Activated T-helper 1 cell treated with anti-CD3 and anti-CD28 coated beads, Interleukin-2, amount 50 U/mL, for 16 hours (primary cell): ENCODE measurements at places on chromosomes 6 and 20.

GRCh38 chr6:1242446-1242845 is 69.5 kb upstream of the FOXQ1 start:
- no peak for DNase-seq

- DNase-seq: no peak
These were observed 68.6 kb downstream of the THBS2 start for GRCh38 chr6:169185011-169185521.

GRCh38 chr6:136012198-136012887 is 160.8 kb downstream of the PDE7B start:
- DNase-seq: no peak

GRCh38 chr6:166707045-166707444 is 80.0 kb upstream of the RPS6KA2 start:
- no peak for DNase-seq

DNA sequence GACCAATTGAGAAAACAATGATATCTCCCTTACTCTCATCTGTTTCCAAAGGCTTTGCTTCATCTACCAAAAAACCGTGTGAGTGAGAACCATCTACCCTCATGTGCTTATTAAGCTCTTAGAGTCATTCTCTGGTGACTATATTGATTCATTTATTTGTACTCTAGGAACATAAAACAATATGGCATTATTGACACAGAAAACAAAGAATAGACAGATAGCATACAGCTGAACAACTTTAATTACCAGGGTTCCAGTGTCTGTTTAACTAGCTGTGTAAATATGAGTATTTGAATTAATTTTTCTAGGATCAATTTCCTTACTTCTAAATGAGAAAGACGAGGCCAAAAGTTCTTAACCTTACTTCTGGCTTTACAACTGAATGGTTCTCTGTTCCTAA is 31.3 kb upstream of the HEY2 start:
- DNase-seq: no peak

DNA sequence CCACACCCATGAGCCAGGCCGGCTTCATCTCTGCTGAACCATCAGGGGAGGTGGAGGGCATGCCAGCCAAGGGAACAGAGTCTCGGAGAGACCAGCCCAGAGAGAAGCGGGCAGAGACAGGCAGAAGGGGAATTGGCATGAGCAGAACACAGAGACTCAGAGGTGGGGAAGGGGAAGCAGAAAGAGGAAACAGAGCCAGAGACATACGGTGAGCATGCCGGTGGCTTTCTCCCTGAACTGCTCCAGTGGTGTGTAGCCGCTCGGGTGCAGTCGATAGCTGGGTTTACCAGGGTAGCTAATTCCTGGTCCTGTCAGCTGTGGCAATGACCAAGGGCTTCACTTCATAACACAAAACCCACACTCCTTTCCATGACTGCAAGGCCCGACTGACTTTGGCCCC is 83.6 kb upstream of the CCDC167 start:
- no peak for DNase-seq

DNA sequence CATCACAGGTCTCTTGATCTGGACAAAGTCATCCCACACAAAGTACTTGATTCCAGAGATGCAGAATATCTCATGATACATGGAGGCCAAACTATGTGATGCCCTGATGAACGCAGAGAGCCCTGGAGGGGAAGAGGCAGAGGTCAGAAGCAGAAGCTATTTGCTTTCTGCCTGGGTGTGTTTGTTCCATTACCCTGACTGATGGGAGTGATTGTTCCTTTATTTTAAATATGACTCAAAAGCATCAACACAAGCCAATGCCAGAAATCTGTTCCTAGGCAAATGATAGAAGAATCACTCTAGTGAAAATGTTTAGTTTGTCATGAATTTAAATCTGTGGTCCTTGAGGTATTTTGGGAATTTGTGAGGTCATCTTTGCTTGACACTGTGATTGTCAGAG is 54.7 kb upstream of the GGTLC1 start:
- no peak for DNase-seq

DNA sequence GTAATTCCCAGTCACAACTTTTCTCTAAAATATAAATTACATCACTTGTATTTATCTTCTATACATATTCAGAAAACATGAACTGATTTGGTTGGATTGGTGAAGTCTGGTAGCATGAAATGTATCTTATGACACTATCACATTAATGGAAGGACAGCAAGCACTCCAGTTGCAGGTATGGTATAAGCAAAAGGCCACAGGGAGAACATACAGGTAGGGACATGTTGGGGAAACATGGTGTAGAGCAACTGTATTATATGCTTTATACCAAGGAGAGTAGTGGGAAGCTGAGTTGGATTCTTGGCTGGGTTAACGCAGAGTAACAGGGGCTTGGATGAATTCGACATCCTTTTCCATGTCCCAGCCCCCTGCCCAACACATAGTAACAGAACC is 1.4 kb upstream of the VARS1 start:
- no peak for DNase-seq

DNA sequence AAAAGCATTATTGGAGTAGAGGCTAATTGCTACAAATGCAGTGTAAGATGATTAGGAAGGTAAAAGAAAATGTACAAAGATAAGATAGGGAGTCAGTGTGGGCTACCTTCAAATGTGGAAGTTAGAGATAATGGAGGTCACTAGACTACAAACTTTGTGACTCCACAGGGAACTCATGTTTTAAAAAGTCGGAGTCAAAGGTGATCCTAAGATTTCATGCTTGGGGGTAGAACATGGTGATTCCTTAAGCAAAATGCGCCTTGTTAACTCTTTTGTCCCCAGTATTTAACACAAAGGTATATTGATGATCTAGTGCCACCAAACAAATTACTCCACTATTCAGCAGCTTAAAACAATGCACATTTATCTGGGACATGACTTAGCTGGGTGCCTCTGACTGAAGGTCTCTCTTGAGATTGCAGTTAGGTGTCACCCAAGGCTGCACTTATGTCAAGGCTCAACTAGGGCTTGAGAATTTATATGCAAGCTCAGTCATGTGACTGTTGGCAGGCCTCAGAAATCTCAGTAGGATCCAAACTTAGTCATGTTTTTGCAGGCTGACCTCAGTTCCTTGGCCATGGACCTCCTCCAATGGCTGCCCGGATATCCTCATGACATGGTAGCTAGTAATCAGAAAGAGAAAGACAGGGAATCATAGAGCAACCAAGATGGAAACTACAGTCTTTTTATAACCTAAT is 11.4 kb upstream of the SNX9 start:
- DNase-seq: no peak

GRCh38 chr20:50379049-50379990 is 130.9 kb upstream of the PTPN1 start:
- DNase-seq: no peak

DNA sequence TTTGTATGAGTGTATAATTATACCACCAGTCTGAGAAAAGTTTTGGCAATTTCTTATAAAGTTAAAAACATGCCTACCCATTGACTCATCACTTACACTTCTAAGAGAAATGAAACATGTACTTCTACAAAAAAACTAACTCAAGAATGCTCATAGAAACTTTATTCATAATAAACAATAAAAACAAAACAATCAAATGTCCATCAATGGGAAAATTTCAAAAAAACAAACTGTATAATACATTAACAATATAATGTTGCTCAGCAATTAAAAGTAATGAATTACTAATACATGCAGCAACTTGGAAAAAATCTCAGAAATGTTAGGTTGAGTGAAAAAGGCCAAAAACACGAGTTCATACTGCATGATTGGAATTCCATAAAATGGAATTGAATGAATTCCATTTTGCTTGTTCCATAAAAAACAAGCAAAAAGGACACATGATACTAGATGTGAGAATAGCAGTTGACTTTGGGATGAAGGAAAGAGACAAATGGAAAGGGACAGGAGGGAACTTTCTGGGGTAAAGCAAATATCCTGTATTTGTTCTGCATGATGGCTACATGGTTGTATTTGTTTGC is 726.6 kb downstream of the RFPL4B start:
- no peak for DNase-seq

DNA sequence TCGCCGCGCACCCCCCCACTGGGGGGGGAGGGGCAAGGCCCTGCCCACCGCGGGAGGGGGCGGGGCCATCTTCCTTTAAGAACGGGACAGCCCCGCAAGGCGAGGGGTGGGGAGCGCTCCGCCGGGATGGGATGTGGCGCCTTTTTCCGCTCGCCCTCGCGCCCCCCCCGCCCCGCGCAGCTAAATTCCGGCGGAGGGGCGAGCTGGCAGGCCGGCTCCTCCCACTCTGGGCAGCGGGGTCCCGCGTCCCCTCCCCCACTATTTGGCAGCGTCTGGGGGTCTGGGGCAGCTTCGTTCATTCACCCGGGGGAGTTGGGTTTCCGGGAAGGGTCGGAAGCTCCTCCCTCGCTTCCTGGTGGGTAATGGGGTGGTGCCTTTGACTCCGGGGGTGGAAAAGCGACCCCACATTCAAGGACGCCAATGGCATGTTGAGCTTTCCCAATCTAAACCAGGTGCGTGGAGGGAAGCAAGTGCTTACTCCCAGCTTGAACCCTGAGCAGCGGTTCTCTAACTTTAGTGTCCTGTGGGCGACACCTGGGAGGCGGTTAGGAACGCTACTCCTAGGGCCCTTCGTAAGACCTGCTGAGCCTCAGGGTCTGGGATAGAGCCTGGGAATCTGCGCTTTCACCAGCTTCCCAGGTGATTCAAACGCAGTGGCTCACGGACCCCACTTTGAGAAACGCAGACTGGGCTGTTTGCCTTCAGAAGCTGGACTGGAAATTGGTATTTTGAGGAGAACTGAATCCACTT is 927 bp downstream of the ASXL1 start:
- peak; percentile 39 for DNase-seq

GRCh38 chr6:136777651-136778050 is 14.6 kb downstream of the MAP3K5 start:
- DNase-seq: no peak

- DNase-seq: no peak
These were observed 17.2 kb upstream of the SRSF6 start for GRCh38 chr20:43440531-43440930.

DNA sequence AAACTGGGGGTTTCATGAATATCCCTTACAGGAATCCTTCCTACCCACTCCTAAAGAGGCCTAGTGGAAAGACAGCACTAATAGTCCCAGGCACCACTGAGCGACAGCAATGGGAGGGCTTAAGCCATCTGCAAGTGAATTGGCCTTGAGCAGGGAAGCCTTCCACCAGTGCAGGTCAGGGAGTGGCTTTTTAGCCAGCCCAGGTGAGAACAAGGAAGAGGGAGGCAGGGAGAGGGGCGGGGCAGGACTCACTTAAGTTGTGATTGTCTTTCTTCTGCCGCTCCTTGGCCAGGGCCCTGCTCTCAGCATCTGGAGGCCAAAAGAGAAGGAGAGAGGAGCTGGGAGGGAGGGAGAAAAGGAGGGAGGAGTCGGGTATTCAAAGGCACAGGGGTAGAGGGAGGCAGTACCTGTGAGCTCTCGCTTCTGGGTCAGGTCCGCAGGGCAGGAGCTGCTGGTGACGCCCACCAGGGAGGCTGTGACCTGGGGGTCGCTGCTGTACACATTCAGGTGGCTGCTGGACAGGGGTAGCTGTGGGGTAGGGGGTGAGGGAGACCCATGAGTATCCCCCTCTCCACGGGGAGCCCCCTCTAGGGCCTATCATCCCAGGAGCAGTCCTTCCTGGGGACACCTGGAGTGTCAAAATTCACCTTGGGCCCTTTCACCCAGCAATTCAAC is 47.8 kb downstream of the TFEB start:
- no peak for DNase-seq

DNA sequence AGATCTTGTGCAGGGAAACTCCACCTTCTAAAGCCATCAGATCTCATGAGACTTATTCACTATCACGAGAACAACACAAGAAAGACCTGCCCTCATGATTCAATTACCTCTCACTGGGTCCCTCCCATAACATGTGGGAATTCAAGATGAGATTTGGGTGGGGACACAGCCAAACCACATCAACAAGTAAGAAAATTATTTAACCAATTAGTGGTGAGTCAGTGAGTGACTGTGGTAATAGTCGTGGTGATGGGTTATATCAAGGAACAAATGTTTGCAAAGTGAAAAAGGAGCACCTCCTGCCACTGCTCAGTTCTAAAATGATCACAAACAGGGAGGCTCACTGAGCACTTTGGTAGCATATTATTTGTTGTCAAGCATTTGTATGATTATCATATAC is 20.6 kb downstream of the EPM2A start:
- no peak for DNase-seq

DNA sequence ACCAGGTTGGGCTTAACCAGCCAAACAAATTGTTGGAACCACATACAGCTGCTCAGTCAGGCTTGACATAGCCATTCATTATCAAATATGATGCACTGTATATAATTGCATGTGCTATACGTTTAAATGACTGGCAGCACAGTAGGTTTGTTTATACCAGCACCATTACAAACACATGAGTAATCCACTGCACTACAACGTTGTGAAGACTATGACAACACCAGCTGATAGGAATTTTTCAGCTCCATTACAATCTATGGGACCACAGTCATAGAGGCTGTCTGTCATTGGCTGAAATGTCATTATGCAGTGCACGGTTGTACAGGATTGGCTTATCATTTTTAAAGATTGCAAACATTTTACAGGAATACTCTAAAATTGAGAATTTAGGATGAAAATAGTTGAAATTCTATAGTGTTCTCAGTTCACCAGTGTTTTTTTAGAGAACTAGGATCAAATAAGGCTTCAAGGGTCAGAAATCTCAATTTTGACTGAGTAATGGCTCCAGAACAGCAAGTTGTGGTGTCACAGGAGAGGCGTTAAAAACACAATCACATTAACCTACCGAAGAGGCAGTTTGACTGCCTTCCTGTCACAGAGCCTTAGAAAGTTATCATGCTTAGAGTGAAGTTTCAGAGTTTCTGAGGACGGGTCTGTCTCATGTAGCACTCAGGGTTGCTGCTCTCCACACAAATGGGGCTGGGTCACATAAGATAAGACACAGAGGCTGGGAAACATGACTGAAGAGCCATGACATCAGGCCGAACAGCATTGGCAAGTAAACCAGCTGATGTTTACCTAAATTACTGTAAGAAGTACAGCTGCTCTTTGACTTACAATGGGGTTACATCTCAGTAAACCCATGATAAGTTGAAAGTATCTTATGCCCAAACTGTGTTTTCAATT is 60.7 kb upstream of the SMLR1 start:
- DNase-seq: no peak

DNA sequence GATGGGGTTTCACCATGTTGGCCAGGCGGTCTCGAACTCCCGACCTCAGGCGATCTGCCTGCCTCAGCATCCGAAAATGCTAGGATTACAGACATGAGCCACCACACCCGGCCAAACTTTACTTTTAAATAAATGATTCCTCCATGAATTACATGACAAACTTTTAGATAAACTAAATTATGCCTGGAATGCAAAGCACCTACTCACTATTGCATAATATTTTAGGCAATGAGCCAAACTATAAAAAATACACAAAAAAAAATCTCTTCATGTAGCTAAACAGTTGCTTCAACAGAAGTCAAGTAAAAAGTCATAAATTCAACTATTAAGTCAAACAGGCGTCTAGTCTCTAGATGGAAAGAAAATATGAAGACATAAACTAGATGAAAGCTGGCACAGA is 56.5 kb downstream of the PTPRK start:
- DNase-seq: no peak

DNA sequence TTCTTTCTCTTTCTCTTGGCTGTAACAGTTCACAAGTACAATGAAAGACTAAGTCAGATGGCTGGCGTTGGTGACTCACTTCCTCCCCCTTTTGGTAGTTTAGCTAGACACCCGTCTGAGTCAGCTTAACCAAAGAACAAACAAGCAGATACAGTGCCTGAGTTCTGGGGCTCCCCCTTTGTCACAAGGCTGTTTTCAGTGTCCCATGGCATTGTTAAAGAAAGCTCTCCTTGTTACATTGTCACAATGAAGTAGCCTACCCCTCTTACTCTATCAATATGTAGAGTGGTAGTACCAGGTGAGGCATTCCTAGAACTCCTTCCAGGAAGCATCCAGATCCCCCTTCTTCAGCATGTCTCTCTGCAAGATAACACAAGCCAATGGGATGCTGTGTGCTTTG is 38.6 kb downstream of the KIAA0408 start:
- peak; percentile 51 for DNase-seq
